ENCODE measurements at places on chromosomes 7 and 10.

DNA sequence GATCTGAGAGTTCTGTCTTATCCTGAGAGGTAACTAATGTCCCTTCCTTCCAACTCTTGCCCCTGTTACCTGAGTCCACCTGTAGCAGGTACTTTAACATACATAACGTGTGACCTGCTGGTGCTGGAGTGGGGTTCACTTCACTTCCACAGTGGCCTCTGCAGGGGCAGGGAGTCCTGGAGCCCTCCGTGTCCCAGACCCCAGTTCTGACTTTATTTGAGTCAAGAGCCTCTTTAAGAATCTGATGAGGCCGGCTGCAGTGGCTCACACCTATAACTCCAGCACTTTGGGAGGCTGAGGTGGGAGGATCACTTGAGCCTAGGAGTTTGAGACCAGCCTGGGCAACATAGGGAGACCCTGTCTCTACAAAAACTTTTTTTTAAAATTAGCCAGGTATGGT, 117.0 kb upstream of the RET start:
- no peak for DNase-seq

- DNase-seq = no peak
Measured at GRCh38 chr7:37119296-37119860, 329.3 kb downstream of the ELMO1 start.

- no peak for DNase-seq
Measured at GRCh38 chr10:44374155-44374554, 10.7 kb downstream of the CXCL12 start.

DNA sequence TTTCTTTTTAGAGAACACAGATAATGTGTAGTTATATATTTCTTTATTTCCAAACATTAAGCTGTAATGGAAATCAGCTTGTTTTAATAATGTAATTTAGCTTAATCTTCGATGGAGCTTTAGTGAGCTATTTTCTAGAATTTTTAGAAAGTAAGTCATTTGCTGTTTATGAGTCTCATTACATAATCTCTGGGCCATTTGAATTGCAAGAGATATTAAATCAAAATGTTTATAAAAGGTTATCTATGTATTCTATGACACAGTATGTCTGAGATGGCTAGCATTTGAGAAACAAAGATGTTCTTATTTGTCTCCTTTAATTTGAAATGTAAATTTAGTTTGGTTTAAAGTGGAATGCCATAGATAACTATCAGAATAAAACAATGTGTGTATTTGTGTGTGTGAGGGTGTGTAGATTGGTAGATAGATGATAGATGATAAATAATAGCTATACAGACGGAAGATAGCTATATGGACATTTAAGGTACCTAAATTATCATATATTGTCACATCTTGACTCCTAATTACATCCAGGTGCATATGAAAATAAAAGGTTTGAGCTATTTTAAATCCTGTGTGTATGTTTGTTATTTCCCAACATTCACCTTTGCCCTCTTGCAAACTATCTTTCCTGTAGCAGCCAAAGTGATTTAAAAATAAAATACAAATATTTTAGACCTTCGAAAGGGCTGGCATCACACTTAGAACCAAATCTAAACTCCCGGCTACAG, 478.0 kb upstream of the KLF6 start:
- DNase-seq = no peak

GRCh38 chr10:62778125-62778524, 26.4 kb upstream of the ADO start:
- no peak for DNase-seq

GRCh38 chr7:23230641-23231101, 15.9 kb upstream of the GPNMB start:
- no peak for DNase-seq

DNA sequence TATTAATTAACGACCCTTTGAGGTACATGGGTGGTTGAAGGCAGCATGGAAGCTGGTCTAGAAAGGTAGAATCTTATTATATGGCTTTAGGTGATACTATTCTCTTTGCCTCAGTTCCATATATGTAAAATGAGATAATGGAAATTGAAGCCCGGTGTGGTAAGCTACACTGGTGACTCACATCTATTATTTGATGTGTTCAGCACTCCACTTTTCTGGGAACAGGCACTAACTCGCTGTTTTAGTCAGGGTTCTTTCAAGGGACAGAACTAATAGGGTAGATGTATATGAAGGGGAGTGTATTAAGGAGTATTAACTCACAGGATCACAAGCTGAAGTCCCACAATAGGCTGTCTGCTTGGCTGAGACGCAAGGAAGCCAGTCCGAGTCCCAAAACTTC, 4.4 kb upstream of the TRUB1 start:
- DNase-seq = no peak

DNA sequence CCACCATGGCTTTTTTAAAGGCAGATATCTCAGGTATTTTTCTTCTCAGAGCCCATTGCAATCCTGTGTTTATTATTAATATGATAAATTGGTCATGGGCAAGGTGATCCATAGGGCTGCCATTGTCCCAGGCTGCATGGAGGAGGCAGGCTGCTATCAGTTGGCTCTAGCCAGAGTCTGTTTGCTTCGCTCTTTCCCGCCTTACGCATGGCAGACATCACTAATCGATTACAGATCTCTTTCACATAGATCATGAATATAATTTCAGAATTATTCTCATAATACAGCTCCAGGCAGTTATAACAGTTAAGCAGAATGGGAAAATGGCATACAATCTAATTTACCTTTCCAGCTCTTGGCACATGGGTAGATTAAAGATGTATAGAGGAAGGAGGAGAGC, 30.4 kb upstream of the HABP2 start:
- no peak for DNase-seq

GRCh38 chr7:98348726-98349474, 52.0 kb downstream of the BAIAP2L1 start:
- DNase-seq = no peak

DNA sequence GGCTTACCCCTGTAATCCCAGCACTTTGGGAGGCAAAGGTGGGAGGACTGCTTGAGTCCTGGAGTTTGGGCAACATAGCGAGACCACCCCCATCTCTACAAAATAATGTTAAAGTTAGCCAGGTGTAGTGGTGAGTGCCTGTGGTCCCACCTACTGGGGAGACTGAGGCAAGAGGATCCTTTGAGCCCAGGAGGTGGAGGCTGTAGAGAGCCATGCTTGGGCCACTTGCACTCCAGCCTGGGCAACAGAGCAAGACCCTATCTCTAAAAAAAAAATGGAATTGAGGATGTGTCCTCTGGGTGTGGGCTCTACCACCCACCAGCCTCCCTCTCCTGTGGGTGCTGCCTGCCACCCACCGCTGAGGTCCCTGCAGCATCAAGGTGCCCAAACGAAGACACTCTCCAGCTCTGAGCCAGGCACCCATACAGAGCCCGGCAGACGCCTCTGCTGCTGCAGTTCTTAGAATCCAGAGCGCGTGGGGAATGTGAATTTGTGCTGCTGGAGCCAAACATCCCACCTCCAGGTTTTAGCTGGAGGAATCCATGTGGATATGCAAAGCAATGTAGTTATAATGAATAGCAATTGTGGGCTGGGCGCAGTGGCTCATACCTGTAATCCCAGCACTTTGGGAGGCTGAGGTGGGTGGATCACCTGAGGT, 176.0 kb upstream of the TNRC18 start:
- no peak for DNase-seq

DNA sequence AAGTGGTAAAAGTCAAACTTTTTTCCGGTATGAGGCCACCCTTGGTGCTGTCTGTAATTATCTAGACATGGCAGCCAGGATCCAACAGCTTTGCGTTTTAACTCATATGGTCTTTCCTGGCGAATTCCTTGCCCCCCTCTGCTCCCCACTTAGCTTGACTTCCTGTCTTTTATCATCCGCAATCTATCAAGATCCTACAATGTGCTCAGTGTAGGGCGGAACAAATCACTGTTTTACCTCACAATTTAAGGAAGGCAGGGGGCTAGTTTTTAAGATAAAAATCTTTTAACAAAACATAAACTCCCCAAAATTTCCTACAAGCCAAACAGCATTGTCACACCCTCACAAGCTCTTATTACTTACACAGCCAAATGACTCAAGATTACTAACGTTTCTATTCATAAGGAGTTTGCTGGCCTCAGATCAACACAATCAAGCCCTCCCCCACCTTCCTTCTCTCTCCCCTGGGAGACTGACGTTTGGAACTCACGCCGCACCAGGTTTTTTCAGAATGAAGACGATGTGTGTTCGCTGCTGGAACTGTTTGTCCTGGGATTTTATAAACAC, 1.3 kb upstream of the CDK14 start:
- DNase-seq = peak; percentile 85

DNA sequence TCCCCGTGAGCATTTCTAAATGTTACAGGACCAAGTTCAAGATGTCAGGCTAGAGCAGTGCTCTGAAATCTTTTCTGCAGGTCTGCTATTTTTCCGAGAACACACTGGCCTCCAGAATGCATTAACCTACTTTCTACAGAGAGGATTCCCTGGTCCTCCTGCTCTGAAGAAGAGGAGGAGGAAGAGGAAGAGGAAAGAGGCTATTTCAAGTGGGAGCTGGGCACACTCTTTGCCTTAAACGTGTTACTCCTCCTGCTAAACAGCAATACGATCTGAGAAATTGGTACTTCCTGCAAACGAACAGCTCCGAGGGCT, 157.4 kb downstream of the FRMD4A start:
- DNase-seq = no peak

DNA sequence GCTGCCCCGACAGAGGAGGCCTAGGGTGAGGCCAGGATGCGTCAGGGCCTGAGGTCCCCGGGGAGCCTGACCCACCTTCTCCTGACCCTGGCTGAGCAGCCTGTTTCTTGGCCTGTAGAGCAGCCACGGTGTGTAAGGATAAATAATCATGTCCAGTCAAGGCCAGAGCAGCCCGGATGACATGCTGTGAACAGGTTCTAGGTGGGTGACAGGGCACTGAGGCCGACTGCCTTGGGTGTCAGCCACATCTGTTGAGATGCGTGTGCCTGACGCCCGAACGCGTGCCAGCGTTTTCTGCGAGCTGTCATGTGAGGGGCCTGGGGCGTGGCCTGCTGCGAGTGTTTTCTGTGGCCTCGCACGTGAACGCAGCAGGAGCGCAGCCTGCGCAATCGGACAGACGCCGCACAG, 118.3 kb downstream of the FAM53B start:
- DNase-seq = no peak

- no peak for DNase-seq
Measured at GRCh38 chr10:110848106-110848505, 23.6 kb upstream of the PDCD4 start.

GRCh38 chr10:62023329-62023728, 121.8 kb downstream of the ARID5B start:
- no peak for DNase-seq

DNA sequence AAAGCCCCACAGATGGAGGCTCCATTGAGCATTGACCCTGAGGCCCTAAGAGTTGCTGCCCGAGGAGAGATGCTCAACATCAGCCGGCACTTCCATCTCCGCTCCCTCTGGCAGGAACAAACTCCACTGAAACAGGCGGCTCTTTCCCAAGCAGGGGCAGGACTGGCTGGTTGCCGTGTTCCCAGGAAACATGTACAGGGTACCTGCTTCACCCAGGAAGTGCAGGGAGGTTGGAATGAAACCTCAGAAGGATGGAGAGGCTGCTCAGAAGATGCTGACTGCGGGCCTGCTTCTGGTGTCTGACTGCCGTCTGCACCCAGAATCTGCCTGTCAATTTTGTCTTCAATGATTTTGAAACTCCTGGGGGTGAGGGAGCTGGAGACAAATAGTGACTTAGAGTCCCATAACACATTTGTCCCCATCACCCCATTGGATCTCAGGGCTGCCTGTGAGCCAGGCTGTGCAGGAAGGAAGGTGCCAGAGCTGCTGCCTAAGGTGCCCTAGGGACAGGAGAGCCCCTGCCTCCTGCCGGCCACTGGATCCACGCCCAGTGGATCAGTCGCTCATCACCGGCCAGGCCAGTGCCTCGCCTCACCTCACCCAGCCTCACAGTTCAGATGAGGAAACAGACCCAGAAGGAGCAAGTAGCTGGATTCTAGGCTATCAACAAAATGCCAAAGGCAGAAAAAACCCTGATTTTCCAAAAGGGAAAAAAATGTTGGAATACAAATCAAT, 237.3 kb downstream of the PTPRN2 start:
- DNase-seq = no peak

DNA sequence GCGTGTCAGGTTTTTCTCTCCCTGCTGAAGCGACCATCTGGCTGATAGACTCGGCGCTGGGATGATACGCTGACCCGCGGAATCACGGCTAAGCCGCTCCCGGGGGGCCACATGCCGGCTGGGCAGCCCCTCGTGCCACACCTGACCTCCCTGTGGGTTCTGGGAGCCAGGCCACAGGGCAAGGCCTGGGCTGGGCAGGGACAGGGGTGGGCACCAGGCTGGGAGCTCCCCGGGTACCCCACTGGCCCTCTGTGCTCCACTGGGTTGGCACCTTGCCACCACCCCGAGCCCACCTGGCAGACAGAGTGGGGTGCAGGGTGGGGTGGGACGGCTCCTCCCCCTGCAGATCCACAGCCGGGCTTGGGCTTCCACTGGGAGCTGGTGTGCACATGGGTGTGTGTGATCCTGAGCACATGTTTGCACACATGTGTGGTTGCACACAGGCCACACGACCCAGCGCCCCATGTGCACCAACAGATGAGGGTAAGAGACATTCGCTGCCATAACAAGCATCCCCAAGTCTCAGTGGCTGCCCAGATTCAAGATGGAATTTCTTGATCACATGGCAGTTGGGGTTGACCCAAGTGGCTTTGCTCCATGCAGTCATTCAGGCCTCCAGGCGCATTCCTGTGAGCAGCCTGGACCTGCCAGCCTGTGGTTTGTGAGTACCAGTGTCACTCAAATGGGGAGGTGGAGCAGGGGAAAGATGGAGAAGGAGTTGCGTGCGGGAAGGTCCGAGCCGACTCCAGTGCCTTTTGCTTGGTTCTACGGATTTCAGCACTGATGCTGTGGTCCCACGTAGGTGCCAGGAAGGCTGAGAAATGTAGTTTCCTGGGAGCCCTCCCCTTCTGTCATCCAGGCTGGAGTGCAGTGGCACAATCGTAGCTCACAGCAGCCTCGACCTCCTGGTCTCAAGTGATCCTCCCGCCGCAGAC, 79.7 kb downstream of the UNCX start:
- DNase-seq = no peak

GRCh38 chr7:101553771-101554445, 75.2 kb downstream of the MYL10 start:
- DNase-seq = peak; percentile 48

- no peak for DNase-seq
Measured at GRCh38 chr10:78427497-78428031, 393.9 kb downstream of the RPS24 start.

GRCh38 chr7:18125476-18125875, 97.8 kb upstream of the PRPS1L1 start:
- no peak for DNase-seq

DNA sequence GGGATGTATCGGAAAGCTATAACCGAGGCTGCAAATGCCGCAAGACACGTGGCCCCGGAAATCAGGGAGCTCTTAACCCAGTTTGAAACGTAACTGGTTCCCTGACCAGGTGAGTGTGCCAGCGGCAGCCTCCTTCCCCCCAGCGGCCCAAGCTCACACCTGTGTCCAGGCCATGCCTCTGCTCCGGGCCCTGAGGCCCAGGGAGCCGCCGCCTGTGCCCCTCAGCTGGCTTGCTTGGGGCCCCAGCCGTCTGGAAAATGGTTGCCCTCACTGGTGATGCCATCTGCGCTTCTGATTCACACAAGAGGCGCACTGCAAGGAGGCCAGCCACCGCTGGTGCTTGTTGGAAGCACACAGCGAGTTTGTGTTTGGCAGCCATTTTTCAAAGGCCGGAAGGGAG, 9.2 kb downstream of the PWWP2B start:
- DNase-seq = no peak

GRCh38 chr10:87956055-87956454, 92.6 kb downstream of the PTEN start:
- no peak for DNase-seq

GRCh38 chr7:107147464-107148393, 21.1 kb upstream of the HBP1 start:
- no peak for DNase-seq

- no peak for DNase-seq
Measured at GRCh38 chr10:61994405-61995219, 93.1 kb downstream of the ARID5B start.
